Activated T-cell treated with anti-CD3 and anti-CD28 coated beads, Interleukin-2, amount 50 U/mL, for 72 hours (primary cell): ENCODE measurements at places on chromosomes 16 and 17.

GRCh38 chr17:68455901-68456338, 1.4 kb downstream of the WIPI1 start:
- peaks cover 62% of the 10 kb centered on the region for H3K4me1 ChIP-seq
- peaks cover 3% of the 10 kb centered on the region for H3K36me3 ChIP-seq
- H3K4me3 ChIP-seq = peak overlapping the region; percentile 88
- H3K27ac ChIP-seq = peak overlapping the region; percentile 83

DNA sequence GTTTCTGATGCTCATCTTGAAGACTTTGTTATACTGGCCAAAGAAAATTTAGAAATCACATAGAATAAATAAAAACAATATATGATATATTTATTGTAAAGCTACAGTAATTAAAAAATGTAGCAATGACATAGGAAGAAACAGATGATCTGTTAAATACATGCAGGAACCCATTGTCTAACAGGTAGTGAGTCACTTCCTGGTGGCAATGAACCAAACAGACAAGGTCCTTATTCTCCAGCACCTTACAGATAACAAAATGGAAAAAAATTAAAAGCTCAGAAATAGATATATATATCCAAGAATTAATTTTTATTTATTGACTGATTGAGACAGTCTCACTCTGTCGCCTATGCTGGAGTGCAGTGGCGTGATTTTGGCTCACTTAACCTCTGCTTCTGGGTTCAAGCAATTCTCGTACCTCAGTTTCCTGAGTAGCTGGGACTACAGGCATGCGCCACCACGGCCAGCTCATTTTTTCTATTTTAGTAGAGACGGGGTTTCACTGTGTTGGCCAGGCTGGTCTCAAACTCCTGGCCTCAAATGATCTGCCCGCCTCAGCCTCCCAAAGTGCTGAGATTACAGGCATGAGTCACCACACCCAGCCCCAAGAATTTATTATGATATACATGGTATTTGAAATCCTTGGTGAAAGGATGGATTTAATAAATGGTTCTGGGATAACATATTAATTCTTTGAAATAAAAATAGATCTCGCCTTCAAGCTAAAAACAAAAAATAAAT, 7.5 kb downstream of the NETO2 start:
- peak; percentile 27 for DNase-seq
- H3K36me3 ChIP-seq = no peaks in the 10 kb centered on the region
- H3K27me3 ChIP-seq = peaks cover 11% of the 10 kb centered on the region
- H3K27ac ChIP-seq = peak overlapping the region; percentile 59
- H3K4me1 ChIP-seq = peaks cover 26% of the 10 kb centered on the region

- H3K4me3 ChIP-seq = no peak overlapping the region
- H3K27me3 ChIP-seq = peaks cover 22% of the 10 kb centered on the region
- H3K27ac ChIP-seq = no peak overlapping the region
These were observed 112.9 kb downstream of the SEC14L1 start for GRCh38 chr17:77253611-77254051.

GRCh38 chr16:535446-536405, 8.2 kb downstream of the CAPN15 start:
- H3K27me3 ChIP-seq = no peaks in the 10 kb centered on the region
- no peak for DNase-seq
- H3K4me1 ChIP-seq = no peaks in the 10 kb centered on the region
- H3K27ac ChIP-seq = no peak overlapping the region
- no peaks in the 10 kb centered on the region for H3K36me3 ChIP-seq
- no peak overlapping the region for H3K4me3 ChIP-seq

DNA sequence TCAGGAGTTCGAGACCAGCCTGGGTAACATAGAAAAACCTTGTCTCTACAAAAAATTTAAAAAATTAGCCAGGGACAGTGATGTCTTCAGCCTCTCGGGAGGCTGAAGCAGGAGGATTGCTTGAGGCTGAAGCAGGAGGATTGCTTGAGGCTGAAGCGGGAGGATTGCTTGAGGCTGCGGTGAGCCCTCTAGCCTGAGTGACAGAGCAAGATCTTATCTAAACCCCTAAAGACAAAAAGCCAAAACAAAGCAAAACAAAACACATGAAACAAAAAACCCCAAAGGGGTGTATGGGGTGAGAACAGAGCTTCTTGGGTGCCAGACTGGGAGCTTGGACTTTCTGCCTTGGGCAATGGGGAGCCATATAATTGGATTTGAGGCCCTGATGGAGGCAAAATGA, 2.6 kb downstream of the SPNS3 start:
- peaks cover 28% of the 10 kb centered on the region for H3K4me1 ChIP-seq
- no peaks in the 10 kb centered on the region for H3K27me3 ChIP-seq
- no peak for DNase-seq
- H3K27ac ChIP-seq = no peak overlapping the region
- H3K4me3 ChIP-seq = peak overlapping the region; percentile 61

DNA sequence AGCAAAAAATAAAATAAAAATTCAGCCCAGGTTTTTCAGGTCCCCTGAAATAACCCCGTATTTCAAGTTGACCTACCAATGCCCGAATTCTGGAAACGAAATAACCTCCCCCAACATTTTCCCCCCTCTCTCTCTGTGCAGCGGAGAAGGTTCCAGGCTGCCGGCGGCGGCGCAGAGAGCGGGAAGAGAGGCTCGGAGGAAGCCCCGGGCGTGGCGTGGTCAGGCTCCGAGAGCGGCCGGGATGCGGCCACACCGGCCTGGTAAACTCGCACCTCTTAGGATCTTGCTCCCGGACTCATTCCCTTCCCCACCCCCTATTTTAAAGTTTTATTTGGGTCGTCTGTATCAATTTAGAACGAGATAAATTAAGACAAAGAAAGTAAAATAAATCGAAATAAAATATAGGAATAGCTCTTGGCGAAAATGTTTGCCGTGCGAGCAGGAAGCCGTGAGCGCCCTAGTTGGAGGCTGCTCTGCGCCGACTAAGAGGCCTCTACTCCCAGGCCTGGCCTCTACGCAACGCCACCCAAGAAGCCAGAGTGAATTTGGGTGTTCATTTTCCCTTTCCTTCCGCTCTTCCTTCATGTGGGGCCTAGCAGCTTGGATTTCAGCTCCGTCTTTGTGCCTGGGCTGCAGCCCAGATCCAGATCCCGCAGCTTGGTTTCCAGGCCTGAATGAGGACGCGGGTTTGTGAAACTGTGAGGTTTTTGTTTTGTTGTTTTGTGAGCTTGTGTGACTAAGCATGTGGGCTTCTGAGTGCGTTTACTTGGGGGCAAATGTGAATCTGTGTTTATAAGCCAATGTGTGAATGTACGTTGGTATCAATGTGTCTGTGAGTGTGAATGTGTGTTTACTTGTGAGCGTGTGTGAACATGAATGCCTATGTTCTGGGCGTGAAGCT, 1.5 kb upstream of the HOXB6 start:
- H3K36me3 ChIP-seq = no peaks in the 10 kb centered on the region
- H3K27ac ChIP-seq = no peak overlapping the region
- no peak for DNase-seq
- H3K4me1 ChIP-seq = peaks cover 19% of the 10 kb centered on the region
- peaks cover 90% of the 10 kb centered on the region for H3K27me3 ChIP-seq

- H3K4me3 ChIP-seq = no peak overlapping the region
- no peak for DNase-seq
- peaks cover 12% of the 10 kb centered on the region for H3K36me3 ChIP-seq
- no peak overlapping the region for H3K27ac ChIP-seq
- H3K27me3 ChIP-seq = no peaks in the 10 kb centered on the region
- no peaks in the 10 kb centered on the region for H3K4me1 ChIP-seq
These were observed 2287.0 kb downstream of the TP53TG3F start for GRCh38 chr16:35746281-35746962.

GRCh38 chr17:37729905-37730304, 15.0 kb downstream of the HNF1B start:
- H3K4me3 ChIP-seq = no peak overlapping the region
- no peaks in the 10 kb centered on the region for H3K36me3 ChIP-seq
- no peak overlapping the region for H3K27ac ChIP-seq
- H3K4me1 ChIP-seq = no peaks in the 10 kb centered on the region
- no peaks in the 10 kb centered on the region for H3K27me3 ChIP-seq

- H3K4me3 ChIP-seq = no peak overlapping the region
- H3K27me3 ChIP-seq = peaks cover 34% of the 10 kb centered on the region
- H3K27ac ChIP-seq = no peak overlapping the region
- no peaks in the 10 kb centered on the region for H3K4me1 ChIP-seq
These were observed 107.9 kb downstream of the HAPSTR1 start for GRCh38 chr16:9199311-9199710.

DNA sequence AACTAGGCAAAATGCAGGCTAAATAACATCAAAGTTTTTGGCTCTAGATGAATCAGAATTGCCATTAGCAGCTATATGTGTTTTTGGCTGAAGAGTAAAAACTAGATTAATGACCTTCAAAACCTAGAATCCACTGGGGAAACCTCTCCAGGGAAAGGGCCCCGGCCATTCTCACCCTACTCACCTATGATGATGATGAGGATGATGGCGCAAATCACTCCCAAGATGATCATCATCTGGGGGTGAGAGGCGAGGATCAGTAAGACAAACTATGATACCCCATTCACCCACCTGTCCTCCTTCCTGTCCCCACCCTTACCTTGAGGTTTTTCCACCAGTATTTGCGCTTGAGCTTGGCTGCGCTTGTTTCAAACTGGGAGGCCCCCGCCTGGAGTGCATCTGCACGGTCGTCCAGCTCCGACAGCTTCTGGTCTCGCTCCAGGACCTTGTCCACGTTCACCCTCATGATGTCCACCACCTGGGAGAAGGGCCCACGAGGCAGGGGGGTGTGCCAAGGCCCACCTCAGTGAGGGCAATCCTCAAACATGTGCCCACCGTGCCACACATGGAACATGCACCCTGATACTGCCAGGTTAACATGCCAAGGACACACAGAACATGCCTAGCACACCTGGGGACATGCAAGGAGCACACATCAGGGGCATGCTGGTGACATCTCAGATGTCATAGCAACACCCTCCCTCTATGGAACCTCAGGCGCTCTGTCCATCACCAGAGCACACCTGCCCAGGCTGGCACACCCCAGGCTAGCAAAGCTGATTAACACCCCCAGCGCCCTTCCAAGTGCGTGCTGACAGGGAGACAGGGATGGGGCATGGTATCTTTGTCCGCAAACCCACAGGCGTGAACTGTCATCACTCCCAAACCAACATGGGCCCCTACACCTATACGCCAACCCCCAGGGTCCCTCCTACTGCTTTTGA, 1.2 kb downstream of the VAMP2 start:
- peak overlapping the region; percentile 89 for H3K27ac ChIP-seq
- H3K4me3 ChIP-seq = peak overlapping the region; percentile 88
- peaks cover 22% of the 10 kb centered on the region for H3K36me3 ChIP-seq
- peaks cover 62% of the 10 kb centered on the region for H3K4me1 ChIP-seq
- no peaks in the 10 kb centered on the region for H3K27me3 ChIP-seq

- no peak overlapping the region for H3K27ac ChIP-seq
- peaks cover 2% of the 10 kb centered on the region for H3K36me3 ChIP-seq
- H3K4me3 ChIP-seq = no peak overlapping the region
- no peaks in the 10 kb centered on the region for H3K4me1 ChIP-seq
These were observed 11.4 kb downstream of the FSCN2 start for GRCh38 chr17:81539571-81539900.

GRCh38 chr16:23334457-23334853, 32.4 kb downstream of the SCNN1B start:
- no peak overlapping the region for H3K4me3 ChIP-seq
- no peak for DNase-seq
- H3K36me3 ChIP-seq = no peaks in the 10 kb centered on the region
- H3K4me1 ChIP-seq = peaks cover 5% of the 10 kb centered on the region
